ENCODE measurements at places on chromosomes 3 and 15.
A peak's percentile ranks its signal among the peaks of the same experiment; 100 is the strongest.

GRCh38 chr15:35302334-35302733 lies 217.2 kb upstream of the NANOGP8 start:
- no peak for DNase-seq

- no peak for DNase-seq
Measured at GRCh38 chr3:124592658-124593441, 137.4 kb upstream of the UMPS start.

DNA sequence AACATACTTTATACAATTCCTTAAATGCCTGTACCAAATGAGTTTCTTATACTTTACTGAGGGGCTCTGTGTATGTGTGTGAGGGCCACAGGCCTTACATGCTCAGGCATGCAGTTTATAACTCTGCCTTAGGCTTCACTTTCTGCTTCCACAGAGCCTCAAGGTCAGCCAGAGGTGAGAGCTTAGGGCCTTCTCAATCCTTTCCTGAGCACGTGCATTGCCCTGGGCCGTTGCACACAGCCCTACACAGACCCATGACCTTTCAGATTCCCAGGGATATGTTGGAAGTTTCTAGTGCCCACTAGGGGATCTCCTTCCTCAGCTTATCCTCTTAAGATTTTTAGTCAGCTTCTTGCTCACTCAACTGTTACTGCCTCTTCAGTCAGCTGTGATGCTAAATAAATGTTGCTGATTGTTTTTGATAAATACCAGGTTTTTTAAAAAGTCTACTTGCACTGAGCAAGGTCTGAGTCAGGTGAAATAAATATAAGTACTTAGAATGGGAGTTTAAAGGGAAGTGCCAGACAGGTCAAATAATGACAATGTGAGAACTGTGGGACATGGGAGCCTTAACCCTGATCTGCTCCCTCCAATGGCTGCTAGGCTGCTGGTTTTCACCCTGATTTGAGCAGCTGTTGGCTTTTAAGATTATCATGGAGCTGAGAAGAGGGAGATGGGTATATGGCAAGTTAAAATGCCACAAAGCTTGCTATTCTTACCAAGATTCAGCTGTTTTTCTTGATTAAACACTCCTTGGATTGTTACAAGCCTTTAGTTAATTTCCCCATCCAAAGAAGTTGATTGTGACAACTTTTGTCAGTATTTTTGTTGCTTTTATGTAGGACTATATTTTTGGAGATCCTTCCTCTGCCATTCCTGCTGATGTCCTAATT lies 169.5 kb downstream of the PLD1 start:
- DNase-seq = no peak

GRCh38 chr3:13452490-13453335 lies 27.4 kb upstream of the HDAC11 start:
- DNase-seq = no peak

DNA sequence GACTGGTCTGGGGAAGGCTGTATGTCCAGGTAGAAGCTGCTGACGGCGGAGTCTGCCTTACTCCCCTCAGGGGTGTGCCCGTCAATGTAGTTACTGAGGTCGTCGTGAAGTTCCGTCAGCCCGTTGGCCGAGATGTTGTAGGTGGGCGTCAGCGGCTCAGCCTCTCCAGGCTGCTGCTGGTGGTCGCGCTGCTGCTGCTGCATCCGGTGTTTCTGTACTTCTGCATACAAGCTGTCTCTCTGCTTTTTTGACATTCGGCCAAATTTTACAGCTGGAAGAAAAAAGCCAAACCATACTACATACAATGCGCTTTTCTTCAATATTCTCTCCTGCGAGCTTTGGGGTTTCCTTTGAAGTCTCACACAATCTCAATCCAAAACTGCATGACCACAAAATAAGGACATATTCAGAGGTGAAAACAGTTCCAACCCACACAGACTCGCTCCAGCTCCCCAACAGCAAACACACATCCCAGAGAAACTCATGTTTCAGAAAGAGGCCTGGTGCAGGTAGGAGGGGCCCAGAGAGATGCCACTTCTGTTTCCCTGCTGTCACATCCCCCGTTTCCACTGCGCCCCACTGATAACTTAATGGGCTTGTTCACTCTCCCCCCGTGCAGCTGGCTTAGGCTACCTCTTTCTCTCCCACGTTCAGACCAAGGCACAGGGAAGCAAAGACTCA lies 32.5 kb upstream of the ICE2 start:
- no peak for DNase-seq

- DNase-seq = no peak
Measured at GRCh38 chr3:120597445-120598049, 1.4 kb downstream of the NDUFB4 start.

DNA sequence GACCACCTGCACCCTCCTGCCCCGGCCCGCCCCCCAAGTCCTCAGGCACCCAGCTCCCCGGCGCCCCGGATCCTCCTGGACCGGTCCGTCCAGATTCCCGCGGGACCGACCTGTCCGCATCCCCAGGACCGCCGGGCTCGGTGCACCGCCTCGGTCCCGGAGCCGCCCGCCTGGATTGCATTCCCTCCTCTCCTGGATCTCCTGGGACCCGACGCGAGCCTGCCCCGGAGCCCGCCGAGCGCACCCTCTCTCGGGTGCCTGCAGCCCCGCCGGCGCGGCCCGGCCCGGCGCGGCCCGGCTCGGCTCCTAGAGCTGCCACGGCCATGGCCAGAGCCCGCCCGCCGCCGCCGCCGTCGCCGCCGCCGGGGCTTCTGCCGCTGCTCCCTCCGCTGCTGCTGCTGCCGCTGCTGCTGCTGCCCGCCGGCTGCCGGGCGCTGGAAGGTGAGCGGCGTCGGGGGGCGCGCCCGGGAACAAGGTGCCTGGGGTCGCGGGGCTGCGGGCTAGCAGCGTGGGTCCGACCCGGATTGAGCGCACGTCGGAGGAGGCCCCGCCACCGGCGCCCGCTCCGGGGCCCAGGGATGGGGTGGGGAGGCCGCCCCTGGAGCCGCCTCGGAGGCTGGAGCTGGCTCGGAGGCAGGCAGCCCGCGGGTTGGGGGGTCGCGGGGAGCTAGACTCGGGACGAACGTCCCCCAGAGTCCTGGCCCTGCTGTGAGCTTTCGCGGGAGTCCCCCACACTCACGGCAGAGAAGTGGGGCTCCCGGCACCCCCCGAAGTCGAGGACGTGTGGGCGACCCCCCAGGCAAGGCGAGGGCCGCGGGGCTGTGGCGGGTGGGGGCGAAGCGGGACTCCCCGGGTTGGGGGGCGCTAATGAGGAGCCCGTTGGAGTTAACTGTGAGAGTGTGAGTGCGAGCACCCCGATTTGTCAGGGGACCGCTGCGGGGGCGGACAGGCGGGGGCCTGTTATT lies 610 bp downstream of the EPHB3 start:
- DNase-seq = no peak

- DNase-seq = no peak
Measured at GRCh38 chr15:46343196-46343935, 708.5 kb downstream of the SQOR start.

DNA sequence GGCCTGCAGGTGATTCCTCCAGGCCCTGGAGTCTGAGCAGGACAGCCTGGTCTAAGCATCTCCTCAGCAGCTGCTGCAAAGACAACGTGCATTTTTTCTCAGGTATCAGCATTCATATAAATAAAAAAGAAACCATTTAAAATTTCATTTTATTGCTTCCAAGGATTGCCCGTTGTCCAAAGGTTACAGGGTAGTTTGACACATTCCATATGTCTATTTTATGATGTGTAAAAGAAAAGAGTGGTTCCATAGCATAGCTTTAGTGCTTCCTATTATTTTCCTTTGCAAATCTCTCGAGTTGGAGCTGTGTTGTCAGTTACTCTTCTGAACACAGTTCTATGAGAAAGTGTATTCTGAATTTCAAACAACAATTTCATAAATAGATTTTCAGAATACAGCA lies 7.2 kb upstream of the DGKG start:
- no peak for DNase-seq

GRCh38 chr15:68364028-68364659 lies 67.8 kb downstream of the ITGA11 start:
- no peak for DNase-seq

- DNase-seq = no peak
Measured at GRCh38 chr15:50624616-50625168, 61.9 kb downstream of the TRPM7 start.

DNA sequence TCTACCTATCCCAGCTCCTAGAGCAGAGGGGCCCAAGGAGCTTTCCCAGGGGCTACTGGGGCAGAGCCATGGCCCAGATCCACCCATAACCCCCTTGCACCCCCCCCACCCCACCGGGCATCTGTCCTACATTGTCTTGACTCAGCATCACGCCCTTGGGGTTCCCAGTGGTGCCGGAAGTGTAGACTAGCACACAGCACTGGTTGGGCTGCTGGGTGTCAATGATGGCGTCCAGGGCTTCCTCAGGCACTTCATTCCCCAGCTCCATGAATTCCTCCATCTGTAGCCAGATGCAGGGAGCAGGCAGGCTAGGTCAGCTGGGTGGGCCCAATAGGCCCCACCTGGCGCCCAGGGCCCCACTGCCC lies 33.2 kb downstream of the IDH3A start:
- DNase-seq = no peak

DNA sequence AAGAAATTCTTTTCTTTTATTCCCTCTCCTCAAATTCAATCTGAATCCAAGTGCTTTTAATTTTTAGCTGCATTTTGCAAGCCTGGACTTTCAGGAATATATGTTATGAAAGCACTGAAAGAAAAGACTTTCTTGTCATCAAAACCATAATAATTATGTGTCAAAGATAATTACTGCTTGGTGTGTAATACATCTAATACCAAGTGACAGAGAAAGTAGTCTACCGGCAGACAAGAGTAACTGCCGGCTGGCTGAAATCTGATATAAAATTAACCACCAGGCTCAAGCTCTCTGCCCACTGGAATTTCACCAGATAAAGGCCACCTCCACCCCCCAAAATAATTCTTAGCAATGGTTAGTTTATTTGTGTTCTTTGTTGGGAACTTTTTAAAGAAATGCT lies 220.9 kb upstream of the CDIN1 start:
- DNase-seq = no peak

DNA sequence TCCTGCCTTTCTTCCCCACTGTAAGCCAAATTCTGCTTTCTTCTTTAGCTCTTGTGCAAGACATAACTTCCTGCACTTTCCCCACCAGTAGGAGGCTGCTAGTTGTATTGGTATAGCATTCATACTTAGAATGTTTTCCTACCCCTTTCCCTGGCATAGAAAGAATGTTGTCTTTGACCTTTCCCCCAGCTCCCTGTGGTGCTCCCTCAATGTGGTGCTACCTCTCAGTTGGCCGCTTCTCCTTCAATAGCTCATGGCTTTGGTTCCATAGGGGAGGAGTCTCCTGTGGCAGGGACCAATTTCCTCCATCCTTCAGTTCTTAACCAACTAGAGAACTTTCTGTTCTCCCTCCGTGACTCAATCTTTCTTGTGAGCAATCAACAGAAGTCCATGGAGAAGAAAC lies 67.5 kb upstream of the AKAP13 start:
- DNase-seq = no peak

DNA sequence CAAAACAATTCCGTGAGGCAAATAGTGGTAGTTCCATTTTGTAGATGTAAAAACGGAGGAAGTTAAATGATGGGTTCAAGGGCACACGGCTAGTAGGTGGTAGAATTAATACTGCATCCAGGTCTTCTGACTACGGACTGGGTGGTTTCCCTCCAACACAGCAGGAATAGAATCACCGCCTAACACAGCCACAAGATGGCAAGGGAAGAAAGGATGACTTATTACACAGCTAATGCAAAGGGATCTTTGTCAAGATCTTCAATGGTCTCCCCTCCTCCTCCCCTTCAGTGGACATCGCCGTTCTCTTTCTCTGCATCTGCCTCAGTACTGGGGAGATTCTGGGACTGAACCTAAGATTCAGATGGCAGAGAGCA lies 524 bp upstream of the TOPBP1 start:
- DNase-seq = no peak

DNA sequence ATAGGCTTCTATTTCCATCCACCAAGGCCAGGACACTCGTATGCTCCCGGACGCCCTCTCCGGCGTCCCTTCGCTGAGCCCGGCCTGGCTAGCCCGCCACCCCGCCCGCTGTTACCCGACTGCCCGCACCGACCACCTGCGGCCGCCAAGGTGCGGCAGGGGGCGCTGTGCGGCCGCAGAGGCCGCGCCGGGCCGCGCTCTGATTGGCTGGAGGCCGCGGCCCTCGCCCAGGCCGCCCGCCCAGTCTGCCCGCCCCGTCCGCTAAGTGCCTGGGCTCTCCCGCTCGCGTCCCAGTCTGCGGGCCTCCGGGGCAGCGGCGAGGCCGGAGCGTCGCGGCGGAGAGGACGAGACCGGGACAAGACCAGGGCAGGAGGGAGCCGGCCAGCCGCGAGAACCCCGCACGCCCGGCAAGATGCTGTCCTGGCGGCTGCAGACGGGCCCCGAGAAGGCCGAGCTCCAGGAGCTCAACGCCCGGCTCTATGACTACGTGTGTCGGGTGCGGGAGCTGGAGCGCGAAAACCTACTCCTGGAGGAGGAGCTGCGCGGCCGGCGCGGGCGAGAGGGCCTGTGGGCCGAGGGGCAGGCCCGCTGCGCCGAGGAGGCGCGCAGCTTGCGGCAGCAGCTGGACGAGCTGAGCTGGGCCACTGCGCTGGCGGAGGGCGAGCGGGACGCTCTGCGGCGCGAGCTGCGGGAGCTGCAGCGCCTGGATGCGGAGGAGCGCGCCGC lies at the start of gene SYNM:
Gene SYNM (plus strand): TSS at position 293 of the 726 bp plus-strand sequence. CDS start 120 bp downstream, at position 413.
- DNase-seq = peak; percentile 75

GRCh38 chr3:182451871-182452270 lies 341.4 kb upstream of the ATP11B start:
- DNase-seq = no peak

DNA sequence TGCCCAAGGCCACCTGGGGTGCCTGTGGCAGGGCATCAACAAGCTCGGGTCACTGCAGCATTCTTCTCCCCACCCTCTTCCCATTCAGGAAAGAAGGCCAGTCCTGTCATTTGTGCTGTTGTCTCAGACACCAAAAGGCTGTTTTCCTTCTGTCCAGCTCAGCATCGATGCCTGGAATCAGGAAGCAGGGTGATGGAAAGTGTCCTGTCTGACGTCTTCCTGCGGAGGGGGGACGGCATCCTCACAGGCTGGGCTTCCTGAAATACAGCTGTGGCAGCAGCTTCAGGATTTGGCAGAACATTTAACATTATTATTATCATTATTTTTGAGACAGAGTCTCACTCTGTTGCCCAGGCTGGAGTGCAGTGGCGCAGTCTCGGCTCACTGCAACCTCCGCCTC lies 33.0 kb upstream of the ANKDD1A start:
- DNase-seq = no peak

GRCh38 chr15:95567686-95568085 lies 762.8 kb upstream of the NR2F2 start:
- DNase-seq = no peak

DNA sequence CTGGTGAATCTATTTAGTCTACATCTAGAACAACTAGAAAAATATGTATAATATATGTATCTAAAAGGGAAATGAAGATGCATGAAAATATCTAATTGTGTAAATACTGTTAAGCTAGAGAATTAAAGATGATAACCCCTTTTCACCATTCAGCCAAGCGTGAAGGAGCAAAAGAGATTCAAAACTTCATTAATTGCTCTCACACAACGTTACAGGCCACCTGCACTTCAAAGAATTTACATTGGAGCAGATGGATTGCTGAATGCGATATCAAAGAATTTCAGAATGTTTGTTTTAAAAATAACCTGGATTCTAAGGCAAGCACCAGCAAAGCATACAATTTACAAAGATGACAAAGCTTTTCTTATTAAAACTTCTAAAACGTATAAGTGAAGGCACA lies 243.2 kb downstream of the ROBO2 start:
- DNase-seq = no peak
